ENCODE measurements at places on chromosomes 2 and 18. TPM values are rescaled to one million over a fixed set of nuclear protein-coding genes. Genes with fewer than 3 reads are reported as not detected.

Gene NYAP2
- total RNA-seq, result not detected

GRCh38 chr2:136141510-136142149 lies 23.7 kb upstream of the CXCR4 start:
- DNase-seq, result no peak

DNA sequence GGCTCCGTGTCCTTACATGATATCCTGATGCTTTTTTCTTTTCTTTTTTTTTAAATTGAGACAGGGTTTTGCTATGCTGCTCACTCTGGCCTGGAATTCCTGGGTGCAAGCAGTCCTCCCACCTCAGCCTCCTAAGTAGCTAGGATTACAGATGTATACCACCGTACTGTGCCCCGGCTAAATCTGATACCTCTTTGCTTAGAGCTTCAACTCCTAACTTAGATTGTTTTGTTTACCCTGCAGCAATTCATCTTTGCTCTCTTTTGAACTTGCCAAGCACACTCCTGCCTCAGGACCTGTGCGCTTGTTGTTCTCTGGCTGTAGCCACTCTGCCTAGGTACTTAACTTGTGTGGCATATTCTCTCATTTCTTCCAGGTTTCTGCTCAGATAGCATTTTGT lies 24.5 kb downstream of the RAB10 start:
- no peak for DNase-seq

- DNase-seq, result no peak
These were observed 69.9 kb downstream of the CYP26B1 start for GRCh38 chr2:72077702-72078169.

Gene CPLX4
- total RNA-seq, result not detected

DNA sequence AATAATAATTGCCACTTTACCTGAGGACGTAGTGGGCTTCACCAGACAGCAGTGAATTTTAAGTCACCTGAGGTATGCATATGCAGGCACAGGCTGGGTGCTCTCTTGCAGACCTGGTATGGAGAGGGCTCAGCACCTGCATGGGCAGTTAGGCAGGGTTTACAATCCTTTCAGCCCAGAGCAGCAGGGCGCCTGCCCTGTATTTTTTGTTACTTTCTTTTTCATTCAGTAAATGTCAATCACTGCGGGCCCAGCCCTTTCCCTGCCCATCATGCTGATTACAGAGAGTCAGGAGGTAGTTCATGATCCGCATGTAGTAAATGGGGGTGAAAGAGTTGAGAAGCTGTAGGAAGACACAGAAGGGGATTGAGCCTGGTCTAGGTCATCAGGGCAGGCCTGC lies 147.0 kb upstream of the ALPP start:
- no peak for DNase-seq

Gene SH3RF3
- 4.4 TPM for total RNA-seq

Gene PMS1
- total RNA-seq, result 20.2 TPM

Gene CNGA3
- 0.14 TPM for total RNA-seq

DNA sequence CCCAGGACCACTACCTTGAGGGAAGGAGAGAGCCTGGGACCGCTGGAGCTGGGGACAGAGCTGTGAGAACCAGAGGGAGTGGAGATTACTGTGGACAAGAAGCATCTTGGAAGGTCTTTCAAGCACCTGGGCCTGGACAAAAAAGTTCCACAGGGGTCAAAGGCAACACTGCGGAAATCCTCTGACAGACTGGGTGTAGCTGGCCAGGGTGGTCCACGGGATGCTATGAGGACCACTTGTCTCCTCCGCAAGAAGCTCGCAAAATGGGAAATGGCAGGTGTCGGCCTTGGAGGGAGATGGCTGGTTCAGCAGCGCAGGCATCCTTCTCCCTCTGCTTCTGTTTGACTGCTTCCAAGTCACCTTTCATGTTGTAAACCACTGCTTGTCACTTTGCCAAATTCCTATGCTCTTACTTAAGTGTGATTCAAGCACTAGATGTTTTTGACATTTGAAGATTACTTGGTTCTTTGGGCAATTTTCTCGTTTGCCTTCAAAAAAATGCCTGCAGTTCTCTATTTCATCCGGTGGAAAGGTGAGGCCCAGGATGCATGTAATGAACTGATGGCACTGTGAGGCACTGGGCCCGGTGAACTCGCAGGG lies 27.7 kb downstream of the KLHL29 start:
- peak; percentile 72 for DNase-seq

- peak; percentile 84 for DNase-seq
These were observed 116.9 kb downstream of the TPGS2 start for GRCh38 chr18:36711813-36712444.

Gene GPAT2
- total RNA-seq, result 4.2 TPM

DNA sequence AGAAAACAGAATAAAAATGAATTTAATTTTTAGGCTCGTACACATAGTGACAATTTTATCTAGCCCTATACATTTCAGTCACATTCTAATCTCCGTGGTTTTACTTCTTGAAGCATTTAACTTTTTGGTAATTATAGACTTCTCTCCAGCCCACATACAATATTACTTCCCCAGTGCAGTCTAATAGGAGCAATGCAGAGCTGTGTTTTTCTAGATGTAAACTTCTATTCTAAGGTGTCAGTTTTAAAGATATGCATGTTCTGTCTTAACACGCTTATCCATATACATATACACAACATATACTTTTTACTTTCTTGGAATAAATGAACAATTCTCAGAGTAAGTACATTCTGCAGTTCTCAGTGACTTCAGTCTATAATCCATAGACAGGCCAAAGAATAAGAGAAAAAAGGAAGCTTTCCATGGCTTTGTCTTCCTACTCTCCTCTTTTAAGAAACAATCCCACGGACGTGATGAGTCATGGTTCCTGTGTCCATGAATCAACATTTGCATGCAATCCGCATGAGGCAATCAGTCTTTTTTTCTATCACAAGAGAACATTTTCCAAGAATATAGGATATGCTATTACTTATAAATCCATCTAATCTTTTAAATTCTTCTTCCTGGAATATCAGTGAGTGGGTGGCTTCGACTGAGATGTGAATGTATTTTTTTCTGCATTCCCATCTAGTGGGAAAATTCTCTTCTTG lies 42.8 kb downstream of the CCDC102B start:
- DNase-seq, result peak; percentile 85

Gene RUFY4
- total RNA-seq, result not detected

- no peak for DNase-seq
These were observed 33.6 kb upstream of the KCNG2 start for GRCh38 chr18:79764131-79764530.

DNA sequence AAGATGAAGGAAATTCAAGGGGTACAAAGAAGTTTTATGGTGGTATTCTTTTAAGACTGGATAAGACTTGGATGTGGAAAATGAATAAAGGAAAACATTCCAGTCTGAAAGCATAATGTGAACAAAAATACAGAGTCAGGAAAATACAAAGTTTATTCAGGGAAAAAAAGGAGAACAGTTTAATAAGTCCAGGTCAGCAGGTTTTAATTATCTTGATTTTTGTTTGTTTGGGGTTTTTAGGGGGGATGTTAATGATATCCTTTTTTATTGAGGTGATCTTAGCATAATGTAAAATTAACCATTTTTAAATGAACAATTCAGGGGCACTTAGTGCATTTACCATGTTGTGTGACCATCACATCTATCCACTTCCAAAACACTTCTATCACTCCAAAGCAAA lies 80.6 kb downstream of the NBAS start:
- DNase-seq, result no peak

Gene D2HGDH
- 21.6 TPM for total RNA-seq

- DNase-seq, result no peak
These were observed 32.0 kb upstream of the CCDC88A start for GRCh38 chr2:55451699-55452098.

DNA sequence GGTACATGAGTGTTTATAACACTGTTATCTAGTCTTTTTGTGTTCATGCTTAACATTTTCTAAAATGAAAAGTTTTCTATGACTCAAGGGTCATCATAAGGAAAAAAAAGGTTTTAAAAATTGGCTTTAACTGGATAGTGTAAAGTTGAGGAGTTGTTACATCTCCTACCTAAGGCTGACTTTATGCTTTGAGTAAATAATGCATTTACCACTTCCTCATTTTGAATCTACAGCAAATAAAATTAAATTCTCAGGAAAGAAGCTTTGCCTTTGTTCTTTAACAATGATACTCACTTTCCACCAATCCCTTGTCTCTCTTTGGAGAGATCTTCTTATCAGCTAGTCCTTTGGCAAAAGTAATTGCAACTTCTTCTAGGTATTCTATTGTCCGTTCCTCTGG lies 29.7 kb downstream of the HADHA start:
- no peak for DNase-seq

DNA sequence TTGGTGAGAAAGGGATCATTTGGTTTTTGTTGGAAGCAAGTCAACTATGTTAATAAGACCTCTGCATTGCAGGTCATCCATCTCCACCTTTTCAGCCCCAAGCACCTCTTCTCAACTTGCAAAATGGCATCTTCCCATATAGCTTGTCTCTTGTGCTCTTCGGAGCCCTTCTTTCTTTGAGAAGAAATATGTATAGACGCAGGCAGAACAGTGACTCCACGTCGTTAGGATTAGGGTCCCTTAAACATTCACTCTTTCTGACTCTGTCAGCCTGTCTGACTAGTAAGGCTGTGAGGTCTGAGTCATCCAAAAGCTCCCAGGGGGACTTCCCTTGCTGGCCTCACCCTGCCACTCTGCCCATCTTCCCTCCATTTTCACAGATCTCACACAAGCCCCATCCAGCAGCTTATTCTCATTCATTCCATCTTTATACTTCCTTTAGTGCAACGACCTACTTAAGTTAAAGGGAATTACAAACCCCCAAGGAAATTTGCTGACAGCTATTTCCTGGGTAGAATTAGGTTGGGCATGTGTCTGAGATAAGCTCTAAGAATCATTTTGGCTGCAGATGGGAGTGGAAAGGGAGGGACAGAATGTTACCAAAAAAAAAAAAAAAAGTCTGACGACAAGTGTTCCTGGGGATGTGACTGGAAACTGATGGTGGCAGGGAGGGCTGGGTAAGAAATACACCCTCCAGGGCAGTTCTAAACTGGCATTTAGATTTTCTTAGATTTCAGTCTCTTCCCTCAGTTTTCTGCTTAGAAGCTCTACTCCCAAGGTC lies 37.7 kb upstream of the MEX3C start:
- no peak for DNase-seq

- no peak for DNase-seq
These were observed 62.8 kb downstream of the GALNT14 start for GRCh38 chr2:31075431-31075830.

GRCh38 chr2:162821176-162821575 lies 17.4 kb downstream of the KCNH7 start:
- DNase-seq, result peak; percentile 29

DNA sequence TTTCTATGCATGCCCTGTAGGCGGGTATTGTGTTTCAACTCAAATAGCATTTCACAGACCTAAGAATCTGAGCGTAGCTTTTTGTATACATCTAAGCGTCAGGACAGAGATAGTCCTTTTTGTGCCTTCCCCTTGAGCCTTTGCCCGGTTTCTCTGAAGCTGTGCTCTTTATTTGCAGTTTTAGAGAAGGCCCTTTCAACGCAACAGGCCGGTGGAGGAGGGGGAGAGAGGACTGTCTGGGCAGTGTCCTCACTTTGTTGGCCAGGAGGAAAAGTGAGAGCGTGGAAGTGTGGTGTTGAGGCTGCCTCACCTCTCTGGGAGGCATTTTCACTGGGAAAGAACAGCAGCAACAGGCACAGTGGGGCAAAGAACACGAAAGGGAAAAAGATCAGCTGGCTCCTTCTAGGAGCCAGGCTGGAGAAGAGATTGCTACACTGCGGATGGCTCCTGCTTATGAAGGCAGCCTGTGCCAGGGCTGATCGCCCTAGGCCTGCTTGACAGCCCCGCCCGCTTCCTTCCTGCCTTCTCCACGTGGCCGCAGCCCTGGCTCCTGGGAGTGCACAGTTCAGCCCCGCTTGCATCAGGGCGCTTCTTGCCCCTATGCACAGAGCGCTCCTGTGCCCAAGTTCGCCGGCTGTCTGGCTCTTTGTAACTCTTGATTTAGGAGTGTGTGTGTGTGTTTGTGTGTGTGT lies 195.6 kb upstream of the POU3F3 start:
- no peak for DNase-seq

GRCh38 chr2:50672282-50672681 lies 359.6 kb downstream of the NRXN1 start:
- no peak for DNase-seq

- no peak for DNase-seq
These were observed 38.9 kb upstream of the LPIN2 start for GRCh38 chr18:3051718-3052410.

- no peak for DNase-seq
These were observed 111.5 kb upstream of the ZNF236 start for GRCh38 chr18:76710646-76711520.

DNA sequence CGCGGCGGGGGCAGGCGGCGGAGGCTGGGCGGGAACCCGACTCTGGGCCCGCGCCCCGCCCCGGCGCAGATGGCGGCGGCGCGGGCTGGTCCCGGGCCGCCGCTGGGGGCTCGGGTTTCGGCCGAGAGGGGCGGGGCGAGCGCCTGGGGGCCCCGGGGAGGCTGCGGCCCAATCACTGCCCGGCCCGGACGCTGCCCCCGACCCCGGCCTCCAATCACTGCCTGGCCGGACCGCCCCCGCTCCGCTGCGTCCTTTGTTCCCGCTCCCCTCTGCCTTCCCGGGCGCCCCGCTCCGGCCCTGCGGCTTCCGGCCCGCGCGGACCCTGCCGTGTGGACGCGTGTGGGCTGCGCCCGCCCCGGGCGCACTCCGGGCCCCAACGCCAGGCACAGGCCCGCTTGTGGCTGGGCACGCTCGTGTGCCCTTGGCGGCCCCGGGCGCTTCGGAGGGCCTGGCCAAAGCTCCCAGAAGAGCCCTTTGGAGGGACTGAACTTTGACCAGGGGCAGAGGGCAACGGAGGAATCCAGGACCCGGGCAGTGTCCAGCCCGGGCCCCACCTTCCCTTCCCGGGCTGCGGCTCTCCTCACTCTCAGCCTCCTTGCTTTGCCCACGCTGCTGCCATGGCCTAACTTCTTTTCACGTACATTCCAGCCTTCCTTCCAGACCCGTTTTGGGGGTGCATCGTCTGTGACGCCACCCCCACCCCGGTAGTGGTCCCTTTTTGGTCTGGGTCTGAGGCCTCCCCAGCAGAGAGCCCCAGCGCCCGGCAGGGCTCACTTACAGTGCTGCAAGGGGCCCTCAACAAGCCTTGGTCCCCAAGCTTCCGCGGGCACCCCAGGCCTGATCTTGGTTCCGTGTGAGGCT lies 27.1 kb upstream of the PTMA start:
- peak; percentile 36 for DNase-seq

Gene STON1
- 3.0 TPM for total RNA-seq

- DNase-seq, result no peak
These were observed 1.3 kb downstream of the RAB31 start for GRCh38 chr18:9709304-9709877.

DNA sequence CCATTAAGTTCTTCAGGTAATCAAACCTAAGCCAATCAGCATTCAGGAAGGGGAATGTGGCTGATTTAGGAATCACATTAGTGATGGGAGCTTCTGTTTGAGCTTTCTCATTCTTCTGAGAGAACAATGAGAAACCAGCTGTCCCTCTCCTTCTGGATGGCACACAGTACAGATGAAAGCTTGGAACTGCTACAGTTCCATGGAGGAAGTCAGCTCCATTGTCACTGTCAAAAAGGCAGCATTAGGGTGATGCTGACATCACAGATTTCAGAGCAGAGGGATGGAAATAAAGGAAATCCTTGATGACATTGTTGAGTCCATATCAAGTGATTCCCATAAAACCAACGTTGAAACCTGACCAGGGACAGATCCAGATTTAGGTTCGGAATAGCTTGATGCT lies 36.1 kb upstream of the ACYP2 start:
- no peak for DNase-seq
